Activated T-cell treated with anti-CD3 and anti-CD28 coated beads, Interleukin-2, amount 50 U/mL, for 4 hours (primary cell): ENCODE measurements at places on chromosomes 4 and X.
A peak's percentile ranks its signal among the peaks of the same experiment; 100 is the strongest.

DNA sequence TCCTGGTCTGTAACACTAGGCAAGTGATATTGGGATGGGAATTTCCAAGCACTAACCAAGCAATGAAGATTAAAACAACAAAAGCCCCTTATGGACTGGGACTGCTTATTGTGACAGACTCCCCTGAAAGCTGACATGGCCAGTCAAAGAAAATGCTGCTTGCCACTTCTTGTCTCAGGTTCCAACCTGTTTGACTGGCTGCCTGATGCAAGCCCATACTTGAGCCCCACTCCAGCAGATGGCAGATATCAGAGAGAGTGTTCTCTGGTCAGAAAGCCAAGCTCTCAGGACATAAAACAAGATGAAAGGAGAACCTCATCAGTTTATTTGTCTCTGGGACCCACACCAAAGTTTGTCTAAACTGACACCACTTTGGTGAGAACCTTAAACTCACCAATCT is 15.5 kb upstream of the IGBP1 start:
- no peak for DNase-seq

GRCh38 chr4:25807102-25807728 is 55.6 kb downstream of the SEL1L3 start:
- no peak for DNase-seq

DNA sequence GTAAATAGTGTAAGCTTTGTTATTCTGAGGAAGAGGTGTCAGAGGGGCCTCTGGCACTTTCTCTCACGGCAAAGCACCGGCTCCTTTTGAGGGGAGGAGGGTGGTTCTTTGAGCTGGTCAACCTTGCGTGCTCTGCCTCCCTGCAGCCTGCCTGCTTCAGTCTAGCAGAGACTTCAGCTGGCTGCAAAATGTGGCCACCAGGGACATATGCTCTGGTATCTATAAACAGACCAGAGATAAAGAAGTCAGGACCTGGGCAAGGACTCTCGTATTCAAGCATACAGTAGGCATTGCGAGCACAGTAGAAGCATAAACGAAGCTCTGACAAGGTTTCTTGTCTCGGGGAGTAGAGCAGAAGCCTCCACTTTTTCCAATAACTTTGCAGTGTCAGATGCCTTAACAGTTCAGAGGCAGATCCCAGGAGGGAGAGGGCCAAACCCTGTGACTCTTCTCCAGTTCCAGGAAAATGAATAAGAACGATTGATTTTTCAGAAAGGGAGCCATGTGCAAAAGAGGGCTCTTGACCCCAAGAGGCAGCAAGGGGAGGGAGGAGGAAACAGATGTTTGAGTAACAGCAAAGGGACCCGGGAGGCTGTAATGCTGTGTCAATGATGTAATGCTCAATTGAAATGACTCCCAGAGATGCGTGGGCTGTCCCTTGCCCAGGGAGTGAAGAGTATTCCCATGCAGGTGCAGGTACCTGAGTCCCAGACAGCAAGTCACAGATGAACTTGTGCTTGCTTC is 57.9 kb upstream of the TEX13D start:
- DNase-seq = no peak

GRCh38 chrX:140425712-140426395 is 79.0 kb downstream of the SOX3 start:
- no peak for DNase-seq

DNA sequence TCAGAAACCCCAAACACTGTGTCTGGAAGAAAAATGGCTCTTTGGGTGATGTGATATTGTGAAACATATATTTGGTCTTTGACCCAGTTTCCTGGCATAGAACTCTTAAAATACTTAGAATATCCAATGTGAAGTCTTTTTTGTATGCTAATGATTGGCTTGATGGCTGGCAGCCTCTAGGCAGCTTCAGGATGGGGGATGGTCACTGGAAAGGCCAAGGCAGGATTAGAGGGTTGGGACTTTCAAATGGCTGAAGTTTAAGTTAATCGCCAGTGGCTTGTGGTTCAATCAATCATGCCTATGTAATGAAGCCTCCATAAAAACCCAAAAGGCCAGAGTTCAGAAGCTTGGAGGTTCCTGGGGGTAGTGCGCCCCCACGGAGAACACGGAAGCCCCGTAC is 33.5 kb upstream of the ESX1 start:
- no peak for DNase-seq

DNA sequence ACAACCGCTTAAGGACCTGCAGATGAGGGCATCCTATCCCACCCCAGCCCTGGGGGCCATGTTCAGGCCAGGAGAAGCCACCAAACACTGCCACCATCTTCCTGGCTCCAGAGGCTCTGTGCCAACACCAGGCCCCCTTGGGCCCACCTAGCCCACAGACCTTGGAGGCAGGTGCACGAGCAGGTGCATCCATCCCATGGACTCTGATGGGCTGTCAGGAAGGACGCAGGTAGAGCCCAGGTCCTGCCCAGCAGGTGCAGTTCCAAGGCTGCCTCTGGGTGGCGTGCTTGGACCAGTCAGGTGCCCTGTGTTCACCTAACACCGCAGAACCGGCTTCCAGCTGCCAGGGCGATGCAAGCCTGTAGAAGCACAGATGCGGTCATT is 22.8 kb upstream of the PDE6B start:
- DNase-seq = peak; percentile 51

DNA sequence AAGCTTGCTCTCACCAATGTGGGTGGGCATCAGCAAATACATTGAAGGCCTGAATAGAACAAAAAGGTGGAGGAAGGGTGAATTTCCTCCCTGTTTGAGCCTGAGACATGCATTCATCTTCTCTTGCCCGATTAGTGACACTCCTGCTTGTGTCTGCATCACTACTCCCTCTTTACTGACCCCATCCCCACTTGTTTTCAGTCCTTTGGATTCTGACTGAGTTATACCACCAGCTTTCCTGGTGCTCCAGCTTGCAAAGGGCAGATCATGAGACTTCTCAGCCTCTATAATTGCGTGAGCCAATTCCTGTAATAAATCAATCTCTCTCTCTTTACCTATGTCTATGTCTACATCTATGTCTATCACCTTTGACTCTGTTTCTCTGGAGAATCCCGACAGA is 47.4 kb upstream of the DYNLT3 start:
- DNase-seq = no peak

GRCh38 chr4:122772986-122773385 is 40.5 kb downstream of the BBS12 start:
- DNase-seq = no peak

- DNase-seq = no peak
These were observed 930.7 kb upstream of the HS3ST1 start for GRCh38 chr4:12359420-12359819.

DNA sequence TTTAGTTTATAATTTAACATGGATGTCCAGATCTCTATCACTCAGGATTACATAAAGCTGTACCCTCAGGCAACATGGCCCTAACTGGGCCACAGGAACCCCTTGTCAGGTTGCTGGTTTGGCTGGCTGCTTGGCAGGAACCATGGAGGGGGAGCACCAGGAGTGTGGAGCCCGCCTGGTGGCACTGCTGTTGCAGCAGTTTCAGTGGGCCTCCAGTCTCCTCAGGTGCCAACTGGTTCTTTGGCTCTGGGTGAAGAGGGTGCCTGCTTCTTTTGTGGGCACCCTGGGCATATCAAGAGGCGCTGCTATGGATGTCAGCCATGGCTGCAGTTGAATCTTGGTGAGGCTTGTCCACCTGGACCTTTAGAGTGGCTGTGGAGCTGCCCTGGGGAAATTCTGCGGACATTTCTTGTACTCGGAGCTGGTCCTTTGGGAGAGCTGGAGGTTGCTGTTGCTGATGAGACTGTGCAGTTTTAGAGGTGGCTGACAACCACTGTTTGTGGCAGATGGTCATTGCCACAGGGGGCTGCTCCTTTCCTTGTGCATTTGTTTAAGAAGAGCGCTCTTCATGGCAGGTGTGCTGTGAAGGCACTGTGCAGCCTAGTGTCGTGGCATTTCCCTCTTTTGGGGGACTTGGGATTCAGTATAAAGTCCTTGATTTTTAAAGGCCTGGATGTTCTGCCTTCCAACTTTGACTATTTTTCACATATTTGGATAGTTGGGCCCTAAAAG is 10.3 kb upstream of the SMIM14 start:
- no peak for DNase-seq

DNA sequence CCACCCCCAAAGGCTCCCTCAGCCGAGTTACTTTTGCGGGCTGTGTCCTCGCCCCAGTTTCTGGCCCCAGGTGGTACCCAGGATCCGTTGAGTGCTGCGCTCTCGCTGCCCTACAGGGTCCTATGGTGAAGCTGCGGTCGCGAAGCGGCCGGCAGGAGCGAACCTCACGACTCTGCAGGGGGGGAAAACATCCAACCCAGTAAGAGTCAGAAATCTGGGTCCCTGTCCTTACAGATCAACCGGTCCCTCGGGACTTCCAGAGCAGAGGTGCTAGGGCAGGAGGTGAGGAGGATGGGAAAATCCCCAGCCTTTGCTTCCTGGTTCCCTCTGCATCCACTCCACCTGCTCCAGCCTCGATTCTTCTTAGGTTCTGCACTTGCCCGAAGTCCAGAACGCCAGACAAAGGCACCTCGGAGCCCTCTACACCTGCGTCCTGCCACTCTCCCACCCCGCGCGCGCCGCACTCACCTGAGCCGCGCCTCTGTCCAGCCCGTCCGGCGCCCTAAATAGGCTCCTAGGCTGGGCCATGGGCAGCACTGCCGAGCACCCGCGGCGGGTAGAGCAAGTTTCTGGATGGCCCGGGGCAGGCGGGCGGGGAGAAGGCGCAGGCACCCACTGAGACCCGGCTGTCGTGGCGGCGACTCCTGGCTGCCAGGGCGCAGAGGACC is at the start of gene HS3ST1:
Gene HS3ST1, minus strand, starts transcription at position 664 of the 668 bp plus-strand sequence. CDS start 28,889 bp downstream, outside the sequence.
- DNase-seq = no peak

DNA sequence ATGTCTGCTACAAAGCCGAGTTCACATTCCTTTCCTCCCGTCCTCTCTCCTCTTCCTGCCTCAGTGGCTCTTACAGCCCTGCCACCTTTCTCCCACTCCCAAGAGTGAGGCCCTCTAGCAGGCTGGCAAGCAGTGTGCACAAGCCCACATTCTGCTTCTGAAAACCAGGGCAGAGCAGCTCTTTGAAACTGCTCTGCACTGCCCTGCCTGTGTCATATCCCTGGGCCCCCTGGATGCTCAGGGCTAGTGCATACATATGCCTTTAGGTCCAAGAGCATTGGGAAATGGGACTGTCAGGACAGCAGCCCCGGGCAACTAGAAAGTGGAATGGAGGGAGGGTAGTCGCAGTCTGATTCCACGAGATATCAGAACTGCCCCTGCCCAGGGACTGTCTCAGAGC is 42.4 kb downstream of the CNGA2 start:
- no peak for DNase-seq

DNA sequence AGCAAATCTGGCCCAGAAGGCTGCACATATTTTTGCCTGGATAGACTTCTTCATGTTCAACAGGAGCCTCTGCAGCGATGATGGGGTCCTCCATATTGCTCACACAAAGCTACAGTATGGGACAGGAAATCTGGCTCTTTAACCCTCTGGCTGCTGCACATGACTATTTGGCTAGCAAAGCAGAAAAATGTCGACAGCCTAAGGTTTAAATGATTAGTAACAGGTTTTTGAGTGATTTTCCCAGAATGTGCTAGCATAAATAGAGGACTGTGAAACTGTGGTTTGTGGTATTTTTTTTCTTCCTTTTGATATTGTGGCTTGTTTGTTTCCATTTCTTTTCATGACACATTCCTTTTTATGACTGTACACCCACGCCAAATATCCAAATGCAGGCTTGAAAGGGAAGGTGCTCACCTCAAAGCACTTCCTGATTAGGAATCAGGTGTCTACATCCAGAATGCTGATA is 120.2 kb upstream of the GK2 start:
- no peak for DNase-seq

DNA sequence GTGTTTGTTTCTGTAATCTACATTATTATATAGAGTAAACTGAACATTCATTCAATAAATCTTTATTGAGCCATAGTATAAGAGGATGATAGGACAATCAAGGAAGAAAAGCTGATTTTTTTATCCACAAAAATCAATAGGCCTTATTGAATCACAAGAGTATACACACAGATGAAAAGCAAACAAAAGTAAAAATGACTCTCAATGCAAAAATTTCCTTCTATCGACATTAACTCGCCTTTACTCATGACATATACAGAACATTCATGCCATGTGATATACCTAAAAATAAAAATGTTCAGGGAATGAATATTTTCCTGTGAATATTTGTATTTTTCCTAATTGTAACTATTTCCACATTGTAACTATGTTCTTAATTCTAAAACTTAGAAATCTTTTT is 161.2 kb downstream of the LRBA start:
- no peak for DNase-seq

DNA sequence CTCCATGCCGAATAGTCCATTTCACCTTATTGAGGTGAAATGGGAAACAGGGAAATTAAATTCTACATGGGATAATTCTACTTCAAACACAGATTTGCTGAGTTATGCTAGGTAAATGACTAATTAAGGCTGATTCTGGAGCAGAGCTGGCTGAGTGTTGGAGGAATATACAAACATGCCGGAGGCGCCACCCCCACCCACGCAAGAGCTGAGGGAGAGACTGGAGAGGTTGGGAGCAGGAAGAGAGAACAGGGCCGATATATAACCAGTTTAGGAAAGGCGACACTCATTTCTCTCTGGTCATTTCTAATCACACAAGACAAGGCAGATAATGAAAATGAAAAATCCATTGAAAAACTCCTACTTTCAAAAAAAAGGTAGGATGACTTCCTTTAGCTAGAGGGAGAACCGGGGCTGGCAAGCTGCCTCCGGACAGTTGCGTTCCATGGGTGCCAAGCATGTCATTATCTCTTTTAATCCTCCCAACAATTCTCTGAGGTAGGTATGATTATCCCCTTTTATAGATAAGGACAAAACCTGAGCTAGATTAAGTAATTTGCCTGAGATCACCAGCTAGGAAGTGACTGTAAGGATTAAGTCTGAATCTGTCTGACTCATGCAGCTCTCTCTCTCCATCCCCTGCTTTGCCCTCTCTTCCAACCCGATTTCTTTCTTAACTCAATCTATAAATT is 27.6 kb upstream of the CFAP299 start:
- no peak for DNase-seq

- DNase-seq = no peak
These were observed 64.5 kb downstream of the FAM9B start for GRCh38 chrX:8969378-8969777.

DNA sequence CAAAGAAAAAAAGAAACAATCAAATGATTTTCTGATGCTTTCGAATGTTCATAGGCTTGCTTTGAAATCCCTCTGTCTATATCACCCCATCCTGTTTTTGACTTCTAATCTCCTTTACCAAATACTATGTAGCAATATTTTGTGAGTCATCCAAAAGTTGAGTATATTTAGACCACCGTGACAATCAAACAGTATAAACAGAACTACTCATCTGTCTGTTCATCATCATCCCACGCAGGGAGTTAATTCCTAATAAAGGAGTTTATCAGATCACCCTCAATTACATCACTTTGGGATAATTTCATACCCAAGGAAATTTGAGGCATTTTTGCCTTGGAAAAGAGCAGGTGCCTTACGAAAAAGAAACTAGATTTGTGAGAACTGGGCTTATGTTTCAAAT is 212.9 kb downstream of the CBR4 start:
- no peak for DNase-seq
